ENCODE measurements at places on chromosomes 4 and X.

DNA sequence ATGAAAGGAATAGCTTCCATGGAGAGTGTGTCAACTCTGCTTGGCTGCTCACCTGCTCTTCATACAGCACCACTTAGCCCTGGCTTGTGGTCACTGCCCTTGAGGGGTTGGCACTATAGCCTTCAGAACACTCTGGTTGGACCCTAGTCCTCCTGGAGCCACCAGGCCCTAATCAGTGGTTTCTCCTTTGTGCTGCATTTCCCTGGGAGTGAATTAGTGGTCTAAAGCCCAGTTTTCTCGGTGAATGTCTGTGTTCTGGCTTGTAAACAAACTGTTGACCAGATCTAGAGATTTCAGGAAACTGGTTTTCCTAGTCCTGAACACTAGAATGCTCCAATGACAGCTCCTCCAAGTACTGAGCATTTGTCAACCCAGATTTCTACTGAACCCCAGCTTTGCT lies 28.6 kb upstream of the TMEM154 start:
- no peak for DNase-seq

DNA sequence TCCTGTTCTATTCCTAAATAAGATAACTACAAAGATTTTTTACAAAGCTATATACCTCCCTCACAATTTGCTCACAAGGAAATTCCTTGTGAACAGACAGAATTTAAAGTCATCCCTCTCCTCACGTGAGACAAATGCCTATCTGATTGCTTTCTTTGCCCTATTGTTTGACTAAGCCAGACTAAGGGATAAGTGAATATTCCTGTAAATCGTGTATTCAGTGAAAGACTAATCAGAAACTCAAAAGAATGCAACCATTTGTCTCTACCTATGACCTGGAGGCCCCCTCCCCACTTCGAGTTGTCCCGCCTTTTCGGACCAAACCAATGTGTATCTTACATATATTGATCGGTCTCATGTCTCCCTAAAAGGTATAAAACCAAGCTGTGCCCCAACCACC lies 15.3 kb upstream of the ZBTB33 start:
- no peak for DNase-seq

GRCh38 chr4:183299464-183299863 lies 20.6 kb downstream of the CLDN22 start:
- DNase-seq: no peak

GRCh38 chrX:11953615-11954014 lies 184.7 kb upstream of the FRMPD4 start:
- peak; percentile 48 for DNase-seq

DNA sequence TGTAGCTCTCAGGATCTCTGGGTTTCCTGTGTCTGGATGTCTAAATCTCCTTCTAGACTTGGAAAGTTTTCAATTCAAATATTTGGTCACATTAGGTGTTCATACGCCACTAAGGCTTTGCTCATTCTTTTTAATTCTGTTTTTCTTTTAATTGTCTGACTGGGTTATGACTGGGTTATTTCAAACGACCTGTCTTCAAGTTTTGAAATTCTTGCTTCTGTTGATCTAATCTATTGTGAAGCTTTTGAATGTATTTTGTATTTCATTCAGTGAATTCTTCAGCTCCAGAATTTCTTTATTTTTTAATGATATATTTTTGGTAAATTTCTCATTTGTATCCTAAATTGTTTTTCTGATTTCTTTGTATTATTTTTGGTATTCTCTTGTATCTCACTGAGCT lies 81.0 kb upstream of the PCDH10 start:
- DNase-seq: no peak

- DNase-seq: peak; percentile 70
These were observed 797 bp downstream of the PKD2 start for GRCh38 chr4:88008122-88008742.

- no peak for DNase-seq
These were observed 23.8 kb downstream of the FAM184B start for GRCh38 chr4:17757621-17758020.

DNA sequence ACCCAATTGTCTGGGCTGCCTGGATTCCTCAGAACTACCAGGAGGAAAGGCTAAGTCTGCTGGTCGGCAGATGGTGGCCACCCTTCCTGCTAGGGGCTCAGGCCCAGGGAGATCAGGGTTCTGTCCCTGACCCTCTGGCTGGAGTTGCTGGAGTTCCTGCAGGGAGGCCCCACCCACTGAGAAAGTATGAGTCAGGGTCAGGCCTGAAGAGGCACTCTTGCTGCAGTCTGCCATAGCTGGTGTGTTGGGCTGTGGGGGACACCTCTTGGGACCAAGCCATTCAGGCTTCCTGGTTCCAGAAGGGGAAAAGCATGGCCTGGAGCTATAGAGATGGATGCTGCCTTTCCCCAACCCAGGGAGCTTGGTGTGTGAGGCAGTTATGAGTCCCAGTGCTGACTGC lies 40.4 kb upstream of the PCDH18 start:
- DNase-seq: no peak

- no peak for DNase-seq
These were observed 72.0 kb downstream of the EVC start for GRCh38 chr4:5782829-5783476.

DNA sequence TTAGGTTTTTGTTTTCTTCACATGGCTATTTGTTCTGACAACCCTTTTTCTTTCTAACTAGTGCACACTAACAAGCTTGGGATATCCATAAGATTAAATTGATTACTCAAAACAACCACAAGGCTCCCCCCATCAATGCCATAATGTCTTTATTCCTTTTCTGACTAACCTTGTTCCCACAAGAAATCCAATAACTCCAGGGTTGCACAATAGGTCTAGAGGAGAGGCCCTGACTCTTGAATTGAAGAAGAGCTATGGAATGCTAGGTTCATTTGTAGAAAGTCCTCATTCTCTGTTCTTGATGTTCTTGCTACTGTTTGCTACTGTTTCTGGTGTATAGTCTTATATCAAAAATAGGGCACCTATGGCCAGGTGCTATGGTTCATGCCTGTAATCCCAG lies 71.0 kb downstream of the PRRG1 start:
- no peak for DNase-seq

- DNase-seq: no peak
These were observed 608.4 kb downstream of the RAB28 start for GRCh38 chr4:12875640-12876243.

DNA sequence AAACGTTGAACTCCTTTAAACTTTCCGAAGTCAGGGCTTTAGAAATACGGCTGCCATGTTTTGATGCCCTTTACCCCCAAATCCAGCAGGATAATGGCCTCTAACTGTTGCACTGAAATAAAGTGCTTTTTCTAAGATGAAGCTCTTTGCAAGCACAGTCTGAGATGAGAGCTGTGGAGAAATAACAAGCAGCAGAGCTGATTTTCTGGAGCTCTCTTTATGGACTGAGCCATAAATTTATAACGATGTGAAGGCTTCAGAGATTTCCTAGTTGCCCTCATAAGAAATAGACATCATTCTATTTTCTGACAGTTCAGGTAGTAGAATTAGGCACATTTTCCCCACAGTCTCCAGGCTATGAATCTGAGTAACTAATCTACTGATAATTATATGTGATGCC lies 567.3 kb downstream of the PDHA2 start:
- no peak for DNase-seq

- peak; percentile 87 for DNase-seq
These were observed 86.3 kb upstream of the RAPGEF2 start for GRCh38 chr4:159016593-159017024.

- no peak for DNase-seq
These were observed 658.7 kb downstream of the TLL1 start for GRCh38 chr4:166531703-166532102.

DNA sequence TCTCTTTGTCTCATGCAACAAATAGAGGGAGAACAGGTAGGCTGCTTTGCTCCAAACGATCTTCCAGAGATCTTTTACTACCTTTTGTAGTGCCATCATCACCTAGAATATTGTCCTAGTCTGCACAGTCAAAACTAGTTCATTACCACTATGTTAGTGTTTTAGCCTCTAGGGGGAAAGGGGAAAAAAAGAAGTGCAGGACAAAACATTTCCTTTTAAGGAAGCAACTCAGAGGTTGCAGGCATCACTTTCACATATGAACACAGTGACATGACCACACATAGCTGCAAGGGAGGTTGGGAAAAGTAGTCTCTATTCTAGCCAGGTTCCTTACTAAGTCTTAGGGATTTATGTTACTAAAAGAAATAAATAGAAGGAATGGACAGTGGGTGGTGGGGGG lies 39.3 kb upstream of the RAP2C start:
- DNase-seq: no peak

- no peak for DNase-seq
These were observed 35.9 kb downstream of the GUCY1B1 start for GRCh38 chr4:155794589-155795236.

DNA sequence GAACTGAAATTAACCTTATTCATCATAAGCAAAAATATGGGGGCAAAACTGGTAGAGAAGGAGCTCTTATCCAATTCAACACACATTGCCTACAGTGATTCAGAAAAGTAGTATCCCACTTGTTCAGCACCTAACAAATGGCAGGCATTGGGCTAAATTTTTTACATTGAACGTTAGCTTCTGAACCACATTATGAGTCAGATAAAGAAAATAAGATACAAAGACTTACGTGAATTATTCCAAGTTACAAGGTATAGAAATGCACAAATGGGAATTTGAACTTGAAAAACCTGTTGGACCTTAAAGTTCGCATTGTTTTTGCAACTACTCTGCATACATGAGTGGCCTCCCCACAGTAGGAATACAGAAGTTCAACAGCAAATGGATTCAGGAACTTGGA lies 210.6 kb downstream of the LDB2 start:
- no peak for DNase-seq

GRCh38 chr4:174324236-174324635 lies 40.5 kb downstream of the CEP44 start:
- no peak for DNase-seq
